Left renal pelvis (tissue), 4 donors: ENCODE measurements at places on chromosomes 5 and 9.
A peak's percentile ranks its signal among the peaks of the same experiment; 100 is the strongest.

- no peak for DNase-seq
These were observed 301.5 kb downstream of the SEMA5A start for GRCh38 chr5:9244417-9244816.

DNA sequence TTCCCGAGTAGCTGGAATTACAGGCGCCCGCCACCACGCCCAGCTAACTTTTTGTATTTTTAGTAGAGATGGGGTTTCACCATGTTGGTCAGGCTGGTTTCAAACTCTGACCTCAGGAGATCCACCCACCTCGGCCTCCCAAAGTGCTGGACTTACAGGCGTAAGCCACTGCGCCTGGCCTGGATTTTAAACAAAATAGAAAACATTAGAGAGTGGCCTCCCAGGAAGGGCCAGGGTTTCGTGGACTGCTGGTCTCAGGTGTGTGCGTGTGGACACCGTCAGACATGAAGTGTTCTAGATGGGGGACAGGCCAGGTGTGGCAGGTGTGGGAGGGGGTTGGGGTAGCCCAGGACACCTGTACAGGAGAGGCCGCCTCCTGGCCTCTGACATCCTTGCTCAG is 7.0 kb upstream of the GBGT1 start:
- no peak for DNase-seq

DNA sequence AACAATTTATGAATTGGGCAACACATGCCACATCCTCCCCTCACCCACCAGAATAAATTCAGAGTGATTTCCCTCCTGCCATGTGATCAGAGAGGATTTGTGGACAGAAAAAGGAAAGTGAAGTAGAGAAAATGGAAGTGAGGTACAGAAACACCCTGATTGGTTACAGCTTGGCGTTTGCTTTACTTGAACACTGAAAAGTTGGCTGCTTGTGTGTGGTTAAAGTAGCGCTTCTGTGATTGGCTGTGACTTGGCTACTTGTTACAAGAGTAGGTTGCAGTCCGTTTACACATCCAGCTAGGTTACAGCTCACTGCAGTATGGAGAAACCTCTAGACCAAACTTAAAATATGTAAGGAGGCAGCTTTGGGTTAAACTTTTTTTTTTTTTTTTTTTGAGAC is 205.2 kb upstream of the ZNF608 start:
- DNase-seq, result no peak

- no peak for DNase-seq
These were observed 43.6 kb downstream of the CDO1 start for GRCh38 chr5:115772731-115773475.

GRCh38 chr5:180334176-180334575 is 19.0 kb downstream of the GFPT2 start:
- no peak for DNase-seq

DNA sequence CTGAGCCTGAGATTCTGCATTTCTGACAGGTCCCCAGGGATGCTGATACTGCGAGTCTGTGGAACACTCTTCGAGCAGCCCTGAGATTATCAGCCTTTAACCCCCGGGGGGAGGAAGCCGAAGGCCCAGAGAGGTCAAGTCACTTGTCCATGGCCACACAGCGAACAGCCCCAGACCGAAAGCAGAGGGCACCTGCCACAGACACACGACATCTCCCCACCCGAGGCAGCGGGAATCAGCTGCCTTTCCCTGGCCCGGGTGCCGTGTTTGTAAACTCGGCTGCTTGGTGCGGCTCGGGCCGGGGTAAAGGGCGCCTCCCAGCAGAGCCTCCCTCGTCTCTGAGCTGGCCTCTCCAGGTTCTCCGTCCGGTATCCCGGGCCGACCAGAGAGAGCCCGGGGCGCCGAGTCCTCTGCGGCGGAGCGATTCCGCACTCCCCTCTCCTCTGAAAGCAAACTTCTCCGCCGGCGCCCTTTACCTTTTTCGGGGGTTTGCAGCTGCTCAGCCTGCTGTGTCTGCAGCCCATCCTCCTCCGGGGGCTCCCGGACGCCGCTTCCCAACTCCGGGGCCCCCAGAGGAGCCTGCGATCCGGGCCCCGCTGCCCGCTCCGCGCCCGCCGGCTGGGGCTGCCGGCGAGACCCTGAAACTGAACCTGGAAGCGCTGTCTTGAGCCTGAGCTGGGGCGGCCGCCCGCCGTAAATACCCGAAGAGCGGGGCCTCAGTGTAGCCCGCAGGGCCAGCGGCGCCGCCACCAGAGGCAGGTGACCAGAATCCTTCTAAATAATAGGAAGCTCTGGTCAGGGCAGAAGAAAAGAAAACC is at the start of gene CCDC69:
Gene CCDC69 (minus strand): TSS at position 646 of the 818 bp plus-strand sequence. CDS start 122 bp downstream, at position 524.
- peak; percentile 73 for DNase-seq

- DNase-seq, result no peak
These were observed 597.6 kb downstream of the RAB3C start for GRCh38 chr5:59180515-59180914.

DNA sequence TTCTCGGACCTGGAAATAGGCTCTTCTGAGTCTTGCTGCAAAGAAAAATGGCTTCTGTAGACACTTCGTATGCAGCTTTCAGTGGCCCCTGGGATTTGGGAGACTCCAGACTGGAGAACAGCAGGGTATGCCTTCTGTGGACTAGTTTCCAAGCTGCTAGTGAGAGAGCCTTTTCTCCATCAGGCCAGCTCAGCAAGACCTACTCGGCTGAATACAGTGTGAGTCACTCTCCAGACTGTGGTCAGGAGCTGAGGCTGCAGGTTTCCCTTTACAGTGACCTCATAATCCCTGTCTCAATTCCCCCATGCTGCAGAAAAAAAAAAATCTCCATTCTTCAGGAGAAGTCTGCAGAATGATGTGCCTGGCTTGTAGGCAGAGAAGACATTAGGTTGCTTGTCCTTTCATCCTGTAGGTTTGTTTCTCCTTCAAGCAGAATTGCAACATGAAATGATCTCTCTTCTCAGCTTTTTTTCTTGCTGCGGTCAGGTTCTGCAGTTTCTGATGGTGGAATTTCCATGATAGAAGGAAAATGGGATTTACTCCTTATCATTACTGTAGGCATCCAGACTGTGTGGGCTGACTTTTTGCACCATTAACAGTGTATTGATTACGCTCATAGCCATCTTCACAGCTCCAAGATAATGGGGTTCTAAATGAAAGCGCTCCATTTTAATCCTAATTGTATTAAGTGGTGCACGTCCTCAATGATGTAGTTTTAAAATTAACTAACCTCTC is 78.3 kb upstream of the TNFSF8 start:
- no peak for DNase-seq

DNA sequence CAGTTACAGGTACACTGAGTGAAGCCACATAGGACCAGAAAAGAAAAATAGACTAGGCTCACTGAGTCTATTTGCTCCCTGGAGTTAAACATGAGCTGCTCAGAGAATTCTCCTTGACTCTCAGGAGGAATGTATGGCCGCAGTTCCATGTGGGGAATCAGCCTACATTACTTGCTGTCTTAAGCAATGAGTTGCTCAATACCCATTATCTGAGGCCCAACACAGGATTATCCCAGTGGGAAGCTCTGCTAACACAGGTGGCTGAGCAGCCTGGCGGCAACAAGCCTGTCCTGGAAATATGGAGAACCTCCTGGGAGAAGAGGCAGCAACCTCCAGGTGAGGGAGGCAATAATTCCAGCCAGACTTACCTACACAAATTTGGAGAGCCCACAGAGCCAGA is 177.5 kb upstream of the NREP start:
- DNase-seq, result no peak

DNA sequence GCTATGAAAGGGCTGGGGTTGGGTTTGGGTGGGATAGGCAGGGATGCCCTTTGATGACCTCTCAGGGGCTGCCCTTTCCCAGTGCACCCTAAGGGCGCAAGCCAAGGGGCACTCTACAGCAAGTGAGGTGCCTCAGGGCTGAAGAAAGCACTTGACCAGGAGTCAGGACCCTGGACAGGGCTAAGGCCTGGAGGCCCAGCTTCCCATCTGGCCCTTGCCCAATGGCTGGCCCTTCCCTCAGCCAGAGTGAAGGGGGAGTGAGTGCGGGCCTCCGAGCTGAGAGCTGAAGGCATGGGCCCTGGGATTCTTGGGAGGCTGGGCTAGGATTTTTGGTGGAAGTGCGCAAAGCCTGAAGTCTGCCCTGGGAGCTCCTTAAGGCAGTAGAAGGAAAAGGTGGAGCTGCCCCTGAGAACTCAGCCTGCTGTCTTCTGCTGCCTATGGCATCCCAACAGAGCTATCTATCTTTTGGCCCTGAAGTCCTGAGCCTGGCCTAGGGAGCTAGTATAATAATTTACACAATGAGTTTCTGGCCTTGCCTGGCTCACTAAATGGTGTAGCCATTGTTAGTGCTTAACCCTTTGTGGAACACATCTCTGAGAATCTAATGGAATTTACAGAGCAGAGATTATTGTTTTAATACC is 16.4 kb downstream of the JADE2 start:
- DNase-seq, result no peak

- no peak for DNase-seq
These were observed 403 bp downstream of the NINJ1 start for GRCh38 chr9:93133681-93134014.

DNA sequence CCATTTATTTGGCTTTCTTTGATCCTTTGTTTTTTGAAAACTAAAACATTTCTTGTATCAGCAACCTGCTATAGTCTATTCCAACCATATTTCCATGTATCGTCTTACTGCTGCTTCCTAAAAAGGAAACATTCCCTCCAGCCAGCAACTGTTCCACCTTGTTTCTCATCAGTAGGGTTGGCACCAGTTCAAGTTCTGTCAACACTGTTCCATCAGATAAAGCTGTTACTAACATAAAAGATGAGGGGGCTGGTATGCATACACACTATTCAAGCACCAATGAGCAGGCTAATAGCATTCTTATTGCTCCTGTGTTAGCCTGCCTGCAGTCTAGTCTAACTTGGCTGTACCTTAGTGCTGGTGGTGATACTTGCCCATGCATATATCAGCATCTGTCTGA is 178.3 kb downstream of the CWC27 start:
- no peak for DNase-seq

GRCh38 chr5:116406306-116407041 is 168.1 kb downstream of the SEMA6A start:
- DNase-seq, result no peak

DNA sequence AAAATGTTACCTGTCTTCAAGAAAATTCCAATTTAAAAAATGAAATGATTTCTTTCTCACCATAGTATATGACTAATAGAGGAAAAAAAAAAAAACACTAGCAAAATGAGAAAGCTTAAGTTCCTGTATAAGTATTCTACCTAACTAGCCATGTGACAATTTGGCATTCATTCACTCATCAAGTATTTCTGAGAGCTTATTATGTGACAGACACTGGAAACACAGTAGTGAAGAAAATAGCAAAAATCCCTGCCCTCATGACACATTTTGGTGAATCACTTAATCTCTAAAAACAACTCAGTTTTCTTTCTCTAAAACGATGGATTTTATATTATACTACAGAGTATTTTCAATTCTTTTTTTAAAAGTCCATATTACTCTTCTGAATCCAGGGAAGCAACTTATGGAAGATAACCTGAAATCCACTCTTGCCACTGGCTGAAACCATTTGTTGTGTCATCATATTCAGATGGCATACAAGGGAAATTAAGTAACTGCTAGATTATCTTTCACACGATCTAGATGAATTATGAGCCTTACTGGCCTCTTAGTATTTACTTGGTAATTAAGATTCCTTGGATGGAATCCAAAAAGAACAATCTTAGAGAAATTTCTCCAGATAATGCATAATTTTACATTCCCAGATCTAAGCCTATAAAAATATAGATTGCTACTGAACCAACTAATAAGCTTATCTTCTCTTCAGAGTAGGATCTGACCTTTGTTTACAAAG is 5.5 kb downstream of the PTBP3 start:
- DNase-seq, result no peak

DNA sequence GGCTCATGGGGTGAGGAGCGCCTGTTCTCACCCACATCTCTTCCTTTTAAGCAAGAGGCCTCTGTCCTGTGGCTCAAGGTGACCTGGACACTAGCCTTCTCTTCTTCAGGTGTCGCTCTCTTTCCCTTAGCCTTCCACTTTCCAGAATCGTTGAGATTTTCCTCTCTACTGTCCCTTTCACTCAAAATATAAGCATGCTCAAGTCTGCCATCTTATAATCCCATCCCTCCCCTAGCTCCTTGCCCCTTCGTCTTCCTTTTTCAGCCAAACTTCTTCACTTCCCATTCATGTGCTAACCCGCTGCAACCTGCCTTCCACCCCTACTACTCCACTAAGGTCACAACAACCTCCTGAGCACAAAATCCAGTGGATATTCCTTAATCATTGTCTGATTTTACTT is 13.1 kb downstream of the PTGR1 start:
- DNase-seq, result no peak

DNA sequence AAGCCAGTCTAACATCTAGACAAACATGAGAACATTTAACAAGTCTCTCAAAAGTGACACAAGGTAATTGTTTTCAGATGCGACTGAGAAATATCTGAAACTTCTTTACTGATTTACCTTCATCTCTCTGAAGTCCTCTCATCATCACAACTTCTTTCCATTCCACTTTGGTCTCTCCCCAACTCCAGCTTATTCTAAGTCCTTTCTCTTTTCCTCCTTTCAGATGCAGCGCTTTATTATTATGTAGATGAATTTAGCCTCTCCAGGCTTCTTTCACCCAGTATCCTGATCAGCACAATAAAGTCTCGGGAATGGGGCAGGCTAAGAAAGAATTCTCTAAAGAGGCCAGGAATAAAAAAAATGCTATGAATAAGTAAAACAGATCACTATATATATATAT is 128.0 kb downstream of the KCTD16 start:
- DNase-seq, result no peak

DNA sequence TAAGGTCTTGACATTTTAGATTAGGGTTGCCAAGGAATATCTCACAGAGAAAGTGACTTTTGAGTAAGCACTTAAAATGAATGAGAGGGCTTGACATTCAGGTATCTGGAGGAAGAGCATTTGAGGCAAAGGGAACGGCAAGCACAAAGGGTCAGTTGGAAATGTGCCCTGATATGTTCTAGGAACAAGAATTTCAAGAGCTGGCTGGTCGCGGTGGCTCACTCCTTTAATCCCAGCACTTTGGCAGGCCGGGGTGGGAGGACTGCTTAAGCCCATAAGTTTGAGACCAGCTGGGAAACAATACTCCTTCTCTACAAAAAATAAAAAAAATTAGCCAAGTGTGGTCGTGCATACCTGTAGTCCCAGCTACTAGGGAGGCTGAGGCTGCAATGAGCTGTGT is 16.5 kb downstream of the KIAA1958 start:
- no peak for DNase-seq

DNA sequence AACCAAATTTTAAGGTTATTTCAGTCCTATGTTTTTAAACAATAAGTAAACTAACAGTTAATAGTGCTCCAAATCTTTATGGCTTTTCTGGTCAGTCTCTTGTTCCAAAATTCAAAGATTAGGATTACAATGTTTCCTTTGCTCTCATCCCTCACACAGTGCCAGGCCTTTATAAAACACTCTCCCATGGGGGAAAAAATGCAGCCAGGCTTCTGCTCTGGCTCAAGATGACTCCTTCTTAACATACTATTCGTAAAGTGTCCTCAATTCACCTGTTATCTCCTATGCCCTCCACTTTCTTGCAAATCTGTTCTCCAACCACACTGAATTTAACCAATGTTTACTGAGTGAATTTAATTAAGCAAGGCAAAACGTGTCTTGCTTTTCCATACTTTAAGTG is 1.4 kb downstream of the CEP120 start:
- DNase-seq, result no peak
